ENCODE measurements at places on chromosomes 2 and 18.

DNA sequence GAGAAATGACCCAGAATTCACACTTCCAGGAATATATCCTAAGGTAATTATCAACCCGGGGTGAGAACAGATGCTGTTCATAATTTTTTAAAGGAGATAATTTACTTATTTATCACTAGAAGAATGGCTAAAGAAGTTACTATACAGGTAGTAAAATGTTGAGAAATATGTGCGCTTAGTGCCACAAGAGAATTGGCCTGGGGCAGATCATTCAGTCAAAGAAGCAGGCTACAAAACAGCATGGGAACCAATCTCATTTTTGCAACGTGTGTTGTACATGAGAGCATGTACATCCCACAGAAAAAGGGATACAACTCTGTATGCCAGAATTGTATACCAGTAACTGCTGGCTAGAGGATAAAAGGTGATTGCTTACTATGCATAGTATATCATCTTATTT, 75.2 kb downstream of the VIT start:
- DNase-seq: no peak

GRCh38 chr2:74741629-74742028, 87.6 kb downstream of the SEMA4F start:
- no peak for DNase-seq

- DNase-seq: peak; percentile 64
Measured at GRCh38 chr2:189698020-189698887, 23.8 kb downstream of the ANKAR start.

DNA sequence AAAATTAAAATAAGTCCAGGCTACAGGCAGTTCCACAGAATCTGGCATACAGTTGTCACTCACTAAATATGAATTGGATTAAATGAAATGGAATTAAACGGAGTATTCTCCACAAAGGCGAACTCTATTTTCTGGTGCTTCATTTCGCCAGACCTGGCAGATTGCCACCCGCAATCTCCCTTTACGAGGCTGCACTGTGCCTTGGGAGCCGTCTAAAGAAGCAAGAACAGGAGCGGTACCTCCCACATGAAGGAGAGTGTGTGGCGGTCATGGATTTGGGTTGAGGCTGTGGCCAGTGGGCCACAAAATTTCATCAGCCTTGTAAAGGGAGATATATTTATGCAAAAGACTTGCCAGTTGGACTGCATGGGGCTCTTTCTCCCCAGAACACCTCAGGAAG, 151.0 kb downstream of the OSR1 start:
- DNase-seq: no peak

DNA sequence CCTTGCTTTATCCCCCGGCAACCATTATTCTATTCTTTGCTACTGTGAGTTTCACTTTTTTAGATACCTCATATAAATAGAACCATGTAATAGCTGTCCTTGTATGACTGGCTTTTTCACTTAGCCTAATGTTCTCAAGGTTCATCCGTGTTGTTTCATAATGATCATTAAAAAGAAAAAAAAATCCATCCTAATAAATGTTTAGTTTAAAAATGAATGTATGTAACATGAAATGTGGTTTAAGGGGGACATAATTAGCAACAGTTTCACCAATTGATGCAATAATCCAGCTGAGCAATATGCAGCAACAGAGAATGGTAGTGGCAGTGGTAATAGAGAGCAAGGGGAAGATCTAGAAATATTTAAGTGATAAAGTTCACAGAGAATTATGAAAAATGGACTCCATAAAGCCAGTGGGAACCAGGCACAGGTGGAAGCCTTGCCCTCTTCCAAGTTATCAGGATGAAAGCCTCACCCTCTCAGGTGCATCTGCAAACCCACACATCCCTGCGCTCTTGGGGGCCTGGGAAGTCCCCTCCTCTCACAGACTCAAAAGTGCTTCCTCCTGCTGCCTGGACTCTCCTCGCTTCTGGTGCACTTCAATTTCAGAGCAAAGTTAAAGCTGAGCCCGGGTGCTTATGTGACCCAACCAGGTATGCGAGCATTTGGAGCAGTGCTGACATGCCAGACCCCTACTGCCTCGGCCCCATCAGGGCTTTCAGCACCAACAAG, 1403.3 kb upstream of the SLC39A10 start:
- DNase-seq: no peak

- no peak for DNase-seq
Measured at GRCh38 chr2:80396276-80396675, 91.7 kb upstream of the LRRTM1 start.

DNA sequence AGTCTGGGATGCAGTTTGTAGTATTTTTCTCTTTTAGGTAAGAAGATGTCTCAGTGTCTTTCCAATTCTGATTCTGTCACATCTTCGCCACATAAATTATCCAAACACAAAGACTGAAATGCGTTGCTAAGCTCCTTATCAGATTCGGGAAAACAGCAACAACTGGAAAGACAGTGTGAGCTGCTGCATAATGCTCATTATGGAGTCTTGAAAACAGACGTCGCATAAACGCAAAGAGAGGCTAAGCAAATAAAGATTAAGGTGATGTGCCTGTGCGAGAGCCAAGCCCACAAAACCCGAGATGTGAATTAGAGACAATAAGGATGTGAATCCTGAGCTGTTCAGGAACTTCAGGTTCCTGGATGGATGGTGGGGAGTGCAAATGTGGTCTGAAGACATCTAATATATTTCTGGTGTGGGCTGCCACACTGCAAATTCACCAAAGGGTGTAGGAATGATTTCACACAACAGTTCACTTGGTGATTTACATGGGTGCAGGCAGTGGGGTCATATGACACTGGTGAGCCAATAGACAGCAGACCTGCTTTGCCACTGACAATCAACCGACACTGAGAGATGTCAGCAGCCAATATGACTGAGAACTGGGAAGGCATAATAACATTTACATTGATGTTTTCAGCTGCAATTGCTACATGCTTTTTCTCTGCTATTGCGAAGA, 195.8 kb downstream of the MTX2 start:
- no peak for DNase-seq

DNA sequence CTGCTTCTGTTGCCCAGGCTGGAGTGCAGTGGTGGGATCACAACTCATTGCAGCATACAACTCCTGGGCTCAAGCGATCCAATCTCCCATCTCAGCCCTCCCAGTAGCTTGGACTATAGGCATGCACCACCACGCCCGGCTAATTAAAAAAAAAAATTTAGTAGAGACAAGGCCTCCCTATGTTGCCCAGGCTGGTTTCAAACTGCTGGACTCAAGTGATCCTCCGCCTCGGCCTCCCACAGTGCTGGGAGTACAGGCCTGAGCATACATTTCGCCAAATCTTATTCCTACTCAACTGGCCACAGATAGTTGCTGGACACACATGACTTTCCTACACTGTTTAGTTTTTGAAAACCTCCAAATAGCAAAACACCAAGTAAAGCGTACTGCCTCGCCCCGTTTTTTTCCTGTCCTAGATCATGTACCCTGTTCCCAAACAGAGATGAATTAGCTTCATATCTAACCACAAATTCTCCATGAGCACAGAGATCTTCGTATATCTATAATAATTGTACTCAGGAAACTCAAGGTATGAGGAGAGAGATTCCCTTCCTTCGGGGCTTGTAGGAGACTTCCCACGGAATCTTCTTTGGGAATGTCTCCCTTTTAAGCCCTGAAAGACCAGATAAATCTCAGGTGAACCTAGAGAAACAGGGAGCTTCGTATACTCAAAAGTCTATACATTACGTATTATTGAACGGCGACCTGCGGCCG, 598 bp upstream of the C2orf69 start:
- DNase-seq: no peak

GRCh38 chr2:147600223-147600622, 244.6 kb upstream of the ACVR2A start:
- DNase-seq: no peak

GRCh38 chr2:37291680-37292079, 33.0 kb downstream of the PRKD3 start:
- no peak for DNase-seq

GRCh38 chr2:77192811-77193289, 329.3 kb downstream of the LRRTM4 start:
- no peak for DNase-seq

GRCh38 chr2:217035967-217036366, 176.1 kb upstream of the TNP1 start:
- no peak for DNase-seq

DNA sequence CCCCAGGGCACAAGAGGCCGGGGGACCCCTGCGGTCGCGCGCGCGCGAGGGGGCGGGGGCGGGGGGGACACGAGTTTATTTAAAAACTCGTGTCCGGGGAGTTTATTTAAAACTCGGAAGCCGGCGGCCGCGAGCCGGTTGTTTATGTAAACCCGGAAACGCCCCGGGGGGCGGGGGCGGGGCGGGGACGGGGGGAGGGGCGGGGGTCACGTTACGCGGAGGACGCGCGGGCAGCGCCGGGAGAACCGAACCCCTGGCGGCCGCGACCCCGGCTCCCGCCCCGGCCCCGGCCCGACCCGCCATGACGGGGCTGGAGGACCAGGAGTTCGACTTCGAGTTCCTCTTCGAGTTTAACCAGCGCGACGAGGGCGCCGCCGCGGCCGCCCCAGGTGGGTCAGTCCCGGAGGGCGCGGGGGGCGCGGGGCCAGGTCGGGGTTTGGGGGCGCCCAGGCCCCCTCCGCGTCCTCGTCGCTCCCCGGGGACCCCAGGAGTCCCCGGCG, 4.4 kb downstream of the NFATC1 start:
- peak; percentile 69 for DNase-seq

DNA sequence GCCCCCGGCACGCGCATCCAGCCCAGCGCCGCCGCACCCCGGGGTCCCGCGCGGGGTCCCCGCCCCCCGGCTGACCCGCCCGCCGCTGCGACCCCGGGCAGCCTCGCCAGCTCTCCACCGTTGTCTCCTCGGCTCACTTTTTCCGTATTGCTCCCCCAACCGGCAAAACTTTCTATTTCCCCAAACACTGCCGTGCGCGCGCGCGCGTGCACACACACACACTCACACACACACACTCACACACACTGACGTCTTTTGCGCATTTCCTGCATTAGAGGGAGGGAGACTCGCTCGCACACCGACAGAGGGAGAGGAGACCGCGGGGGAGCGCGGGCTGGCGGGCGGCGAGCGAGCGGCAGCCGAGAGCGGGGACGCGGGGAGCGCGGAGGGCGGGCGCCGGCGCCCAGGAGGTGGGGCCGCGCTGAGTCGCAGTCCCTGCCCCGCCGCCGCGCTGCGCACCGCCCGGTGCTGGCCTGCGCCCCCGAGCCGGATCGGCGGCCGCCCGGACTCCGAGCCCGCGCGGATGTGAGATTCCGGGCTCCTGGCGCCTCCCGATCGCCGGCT, 542 bp upstream of the PRKCE start:
- DNase-seq: peak; percentile 87

DNA sequence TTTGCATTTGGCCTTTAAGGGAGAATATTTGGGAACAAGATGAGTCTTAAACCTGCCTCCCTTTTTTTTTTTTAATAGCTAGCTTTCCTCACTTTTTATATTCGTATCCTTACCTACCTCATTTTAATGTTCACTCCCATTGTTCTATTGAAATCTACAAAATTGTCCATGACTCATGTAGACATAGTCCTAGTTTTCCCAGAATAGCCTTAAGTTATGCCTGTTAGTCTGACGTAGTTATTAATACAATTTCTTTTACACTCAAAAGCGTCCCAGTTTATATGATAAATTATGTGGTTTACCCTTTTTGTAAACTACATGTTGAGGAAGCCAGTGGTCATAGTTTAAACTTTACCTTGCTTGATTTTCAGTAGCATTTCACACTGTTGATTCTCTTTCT, 73.4 kb downstream of the UBR3 start:
- no peak for DNase-seq

GRCh38 chr2:176656776-176657140, 387.5 kb downstream of the MTX2 start:
- no peak for DNase-seq
